ENCODE measurements at places on chromosomes 7 and 10.
A peak's percentile ranks its signal among the peaks of the same experiment; 100 is the strongest.

DNA sequence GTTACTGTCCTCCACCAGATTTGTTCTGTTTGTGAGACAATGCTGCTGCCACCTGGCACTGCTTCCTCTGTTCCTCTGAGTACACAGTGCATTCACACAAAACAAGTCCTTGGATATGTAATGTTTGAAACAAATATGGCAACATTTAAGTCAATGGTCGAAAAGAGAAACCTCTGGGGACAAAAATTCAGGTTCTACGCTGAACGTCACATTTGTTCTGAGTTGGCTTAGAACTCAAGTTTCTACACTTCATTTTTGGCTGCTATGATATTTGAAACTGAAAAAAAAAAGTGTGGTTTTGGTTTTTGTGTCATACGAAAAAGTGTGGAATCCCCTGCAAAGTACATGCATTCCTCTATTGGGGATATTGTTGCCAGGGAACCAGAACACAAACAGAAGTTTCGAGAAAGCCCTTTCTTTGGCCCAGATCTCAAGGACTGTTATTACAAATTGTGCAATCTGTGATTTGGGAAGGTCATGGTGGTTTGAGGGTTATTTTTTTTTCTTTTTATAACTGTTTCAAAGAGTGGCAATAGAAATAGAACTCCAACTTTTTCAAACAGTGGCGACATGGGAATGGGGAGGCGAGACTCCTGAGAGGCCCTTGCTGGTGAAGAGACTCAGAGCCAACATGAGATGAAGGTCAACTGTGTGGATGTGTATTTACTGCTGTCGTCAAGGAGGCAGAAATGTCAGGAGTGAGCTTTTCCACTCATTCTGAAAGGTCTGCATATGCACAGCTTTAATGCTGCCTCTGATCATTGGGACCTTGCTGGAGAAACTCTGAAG lies 127.5 kb downstream of the CUBN start:
- peak; percentile 63 for DNase-seq

DNA sequence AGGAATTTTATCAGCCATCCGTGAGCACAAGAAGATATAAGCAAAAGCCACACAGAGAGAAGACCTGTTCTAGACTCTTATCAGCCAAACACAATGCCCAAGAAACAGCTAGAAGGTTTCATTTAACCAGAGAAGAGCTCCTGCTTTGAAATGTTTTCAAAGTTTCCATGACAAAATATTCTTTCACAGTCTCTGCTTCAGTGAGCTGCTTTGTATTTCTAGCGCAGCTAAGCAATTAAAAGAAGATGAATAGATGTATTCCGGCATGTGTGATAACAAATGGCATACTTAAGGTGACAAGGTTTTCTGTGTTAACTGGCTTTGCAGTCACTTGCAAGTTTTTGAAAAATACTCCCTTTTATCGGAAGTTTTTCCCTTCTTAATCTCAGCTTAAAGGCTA lies 78.9 kb upstream of the NXPH1 start:
- DNase-seq = no peak

DNA sequence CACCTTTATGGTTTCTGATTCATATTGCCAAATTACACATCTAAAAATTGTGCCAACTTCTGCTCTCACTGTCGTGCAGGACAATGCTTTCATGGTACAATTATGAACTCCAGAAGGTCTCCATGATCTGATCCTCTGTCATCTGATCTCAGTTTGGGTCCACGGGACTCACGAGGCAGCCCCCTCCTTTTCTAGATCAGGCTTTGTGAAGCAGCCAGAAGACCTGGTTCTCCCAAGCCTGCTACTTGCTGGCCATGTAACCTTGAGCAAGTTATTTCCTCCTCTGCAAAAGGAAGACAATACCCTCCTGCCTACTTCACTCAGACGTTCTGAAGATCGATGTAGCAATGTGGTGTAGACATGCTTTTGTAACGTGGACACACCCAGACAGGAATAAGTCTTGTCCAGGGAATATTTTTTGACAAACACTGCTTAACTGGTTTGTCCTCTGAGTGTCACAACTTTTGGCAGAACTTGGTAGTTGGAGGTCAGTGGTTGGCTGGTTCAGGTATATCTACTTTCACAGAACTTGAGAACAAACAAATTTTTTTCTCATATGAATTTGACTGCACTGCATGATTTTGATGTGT lies 19.6 kb downstream of the CALML3 start:
- no peak for DNase-seq

GRCh38 chr10:95363303-95363912 lies 72.6 kb upstream of the PDLIM1 start:
- no peak for DNase-seq

DNA sequence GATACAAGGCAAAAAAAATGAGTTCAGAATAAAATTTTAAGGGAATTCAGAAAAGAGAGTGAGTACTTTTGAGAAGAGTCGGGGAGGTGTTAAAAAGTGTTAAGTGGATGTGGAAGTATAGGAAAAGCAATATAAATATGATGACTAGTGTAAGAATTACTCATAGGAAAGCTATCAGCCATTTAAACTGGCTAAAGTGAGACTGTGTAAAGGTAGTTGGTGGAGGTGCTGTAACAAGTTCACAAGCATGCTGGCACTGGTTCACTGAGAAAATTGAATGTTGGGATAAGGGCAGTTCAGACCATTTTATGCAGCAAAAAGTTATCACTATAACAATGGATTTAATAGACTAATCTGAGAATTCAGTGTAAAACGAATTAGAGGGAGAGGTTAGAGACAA lies 179.0 kb upstream of the DKK1 start:
- no peak for DNase-seq

DNA sequence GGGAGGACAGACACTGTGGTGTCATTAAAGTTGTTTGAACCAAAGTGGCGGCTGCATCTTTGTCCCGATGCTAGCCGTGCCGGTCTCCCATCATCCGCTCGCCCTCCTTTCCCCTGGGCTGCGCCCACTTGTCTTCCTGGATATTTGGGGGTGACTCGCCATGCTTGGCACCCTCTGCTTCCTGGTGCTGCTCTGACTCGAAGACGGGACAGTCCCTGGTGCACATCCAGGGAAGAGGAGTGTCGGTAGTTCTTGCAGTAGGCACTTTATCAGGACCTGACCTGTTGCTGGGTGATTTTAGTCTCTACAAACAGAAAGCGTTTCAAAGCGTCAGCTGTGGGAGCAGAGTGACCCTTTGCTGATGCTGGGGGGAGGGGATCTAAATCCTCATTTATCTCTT lies 68.3 kb upstream of the DNAJB6 start:
- DNase-seq = no peak

GRCh38 chr7:105256761-105257231 lies 131.9 kb downstream of the SRPK2 start:
- no peak for DNase-seq

- no peak for DNase-seq
Measured at GRCh38 chr7:121452389-121452788, 56.3 kb upstream of the FAM3C start.

GRCh38 chr7:80640846-80641245 lies 2.4 kb downstream of the CD36 start:
- DNase-seq = no peak

All from left ventricle myocardium superior (tissue), 1 donor.